ENCODE measurements at places on chromosomes 3 and 15.

DNA sequence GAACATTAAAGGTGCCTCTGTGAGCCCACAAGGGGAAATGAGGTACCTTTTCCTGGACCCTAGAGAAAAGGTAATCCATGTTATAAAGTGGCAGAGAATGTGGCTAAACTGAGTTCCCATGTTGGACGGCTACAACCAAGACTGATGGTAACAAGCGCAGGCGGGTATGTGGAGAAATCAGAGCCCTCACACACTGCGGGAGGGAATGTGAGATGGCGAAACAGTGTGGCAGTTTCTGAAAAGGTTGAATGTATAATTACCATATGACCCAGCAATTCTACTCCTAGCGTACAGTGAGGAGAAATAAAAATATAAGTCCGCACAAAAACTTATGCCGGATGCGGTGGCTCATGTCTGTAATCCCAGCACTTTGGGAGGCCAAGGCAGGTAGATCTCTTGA is 24.1 kb upstream of the SHISA5 start:
- no peak for DNase-seq

GRCh38 chr3:32136703-32137102 is 30.3 kb downstream of the GPD1L start:
- DNase-seq, result no peak

DNA sequence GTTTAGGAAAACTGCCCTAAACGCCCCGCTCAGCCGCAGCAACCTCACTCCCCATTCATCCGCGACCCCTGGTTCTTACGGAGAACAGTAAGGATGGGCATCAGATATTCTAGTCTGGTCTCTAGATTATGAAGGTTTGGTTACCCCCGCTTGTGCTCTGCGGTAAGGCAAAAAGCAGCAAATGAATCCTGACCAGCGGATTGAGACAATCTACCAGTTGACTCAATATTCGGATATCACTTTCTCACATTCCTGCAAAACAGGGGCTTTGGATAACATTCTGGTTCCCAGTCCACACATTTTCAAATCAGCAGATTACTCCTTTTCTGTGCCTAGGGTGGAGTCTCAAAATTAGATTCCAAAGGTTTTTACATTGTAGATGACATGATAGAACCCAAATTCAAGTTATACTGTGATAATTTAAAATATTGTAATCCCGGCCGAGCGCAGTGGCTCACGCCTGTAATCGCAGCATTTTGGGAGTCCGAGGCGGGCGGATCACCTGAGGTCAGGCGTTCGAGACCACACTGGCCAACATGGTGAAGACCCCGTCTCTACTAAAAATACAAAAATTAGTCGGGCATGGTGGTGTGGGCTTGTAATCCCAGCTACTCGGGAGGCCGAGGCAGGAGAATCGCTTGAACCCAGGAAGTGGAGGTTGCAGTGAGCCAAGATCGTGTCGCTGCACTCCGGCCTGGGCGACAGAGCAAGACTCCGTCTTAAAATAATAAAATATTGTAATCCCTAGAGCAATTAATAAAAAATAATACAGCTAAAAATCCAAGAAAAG is 1.1 kb upstream of the CYFIP1 start:
- no peak for DNase-seq

DNA sequence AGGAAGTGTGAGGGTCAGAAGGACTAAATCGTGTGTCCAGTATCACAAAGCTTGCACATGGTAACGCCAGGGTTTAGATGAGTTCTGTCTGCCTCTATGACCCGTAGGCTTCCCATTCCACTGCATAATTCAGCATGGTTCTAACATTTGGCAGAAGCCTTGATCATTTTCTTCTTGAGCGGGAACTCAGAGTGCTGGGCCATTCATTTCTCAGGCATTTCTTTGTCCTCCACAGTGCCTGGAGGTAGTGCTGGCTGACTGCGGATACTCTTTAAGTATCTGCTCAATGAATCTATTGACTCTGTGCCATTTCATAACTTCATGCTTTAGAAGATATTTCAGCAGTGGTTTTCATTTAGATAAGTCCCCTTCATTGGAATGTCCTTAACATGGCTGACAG is 370.2 kb downstream of the EPHB1 start:
- no peak for DNase-seq

DNA sequence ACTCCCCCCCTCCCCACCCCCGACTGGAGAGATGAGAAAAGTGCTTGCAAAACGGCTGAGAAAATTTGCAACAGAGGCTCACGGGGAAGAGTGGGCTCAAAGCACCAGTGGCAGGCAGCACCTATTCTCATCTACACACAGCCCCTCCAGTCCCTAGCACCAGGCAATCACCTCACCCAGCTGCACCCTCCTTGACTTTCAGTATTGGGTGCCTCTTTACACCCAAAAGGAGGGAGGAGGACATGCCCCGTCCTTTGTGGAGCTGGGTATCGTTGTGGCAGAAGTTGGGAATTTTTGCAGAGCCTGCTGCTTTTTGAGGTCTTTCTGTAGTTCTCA is 182.8 kb upstream of the TOPAZ1 start:
- no peak for DNase-seq

DNA sequence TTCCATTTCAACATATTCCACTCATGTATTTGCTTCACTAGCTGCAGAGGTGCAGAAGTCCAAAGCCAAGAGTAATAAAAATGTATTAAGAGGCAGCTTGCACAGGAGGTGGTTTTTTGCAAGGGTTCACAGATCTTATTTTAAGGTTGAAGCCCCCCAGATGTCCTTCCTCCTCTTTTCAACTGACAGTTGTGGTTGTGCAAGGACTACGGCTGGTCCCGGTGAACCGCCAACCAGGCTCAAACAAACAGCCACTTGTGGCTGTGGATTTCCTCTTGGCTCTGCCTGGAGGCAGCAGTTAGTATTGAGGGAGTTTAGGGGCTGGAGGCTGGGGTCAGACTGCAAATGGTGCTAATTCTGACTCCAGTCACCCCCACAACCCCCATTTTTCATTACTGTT is 240.7 kb upstream of the TBC1D5 start:
- DNase-seq, result no peak

DNA sequence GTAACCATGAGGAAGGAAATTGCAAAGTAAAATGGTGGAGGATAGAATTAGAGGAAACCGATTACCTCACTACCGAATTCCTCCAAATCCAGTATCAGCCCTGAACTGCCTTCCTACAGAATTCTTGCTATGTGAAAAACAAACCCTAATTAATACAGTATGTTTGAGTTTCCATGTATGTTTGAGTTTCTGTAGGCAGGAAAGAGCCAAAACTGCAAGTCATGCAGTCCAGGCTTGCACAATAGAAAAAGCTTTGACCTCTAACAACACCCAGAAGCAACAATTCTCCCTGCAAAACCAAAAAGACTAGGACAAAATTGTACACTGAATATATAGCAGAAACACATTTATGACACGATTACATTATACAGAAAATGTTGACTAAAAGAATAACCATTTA is 614.8 kb downstream of the DIPK2A start:
- no peak for DNase-seq

DNA sequence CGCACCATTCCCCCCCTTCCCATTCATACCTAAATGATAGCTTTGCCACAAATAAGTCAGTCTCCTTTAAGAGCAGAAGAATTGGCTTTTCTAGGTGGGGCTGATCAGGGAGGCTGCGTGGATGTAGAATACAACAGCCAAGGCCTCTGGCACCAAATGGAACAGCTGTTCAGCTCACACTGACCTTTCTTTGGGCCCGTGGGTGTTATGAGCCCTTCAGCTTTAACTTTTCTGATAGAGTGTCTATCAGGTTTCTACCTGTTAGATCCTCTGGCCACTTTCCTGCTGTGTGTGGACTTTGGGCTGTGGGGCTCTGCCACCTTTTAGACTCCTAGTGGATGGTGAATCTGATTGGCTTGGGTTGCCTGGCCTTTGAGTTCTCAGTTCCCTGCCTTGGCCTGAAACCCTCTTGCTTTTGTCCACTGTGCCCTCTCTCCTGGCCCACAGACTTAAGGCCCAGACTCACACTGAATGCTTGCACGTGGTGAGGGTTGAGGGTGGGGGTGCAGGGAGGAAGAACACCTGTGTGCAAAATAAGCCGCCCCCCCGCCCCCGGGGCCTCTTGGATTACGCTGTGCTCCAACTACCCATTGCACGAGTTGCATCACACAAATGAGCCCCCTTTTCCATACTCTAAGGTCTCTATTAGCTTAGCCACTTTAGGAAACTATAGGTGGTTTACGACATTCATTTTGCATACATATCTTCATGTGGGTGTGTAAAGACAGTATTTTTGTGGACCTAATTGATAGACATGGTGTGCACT is 1.3 kb upstream of the RFX7 start:
- DNase-seq, result peak; percentile 13
